ENCODE measurements at places on chromosomes 6 and 20. TPM values are rescaled to one million over a fixed set of nuclear protein-coding genes. Genes with fewer than 3 reads are reported as not detected.

DNA sequence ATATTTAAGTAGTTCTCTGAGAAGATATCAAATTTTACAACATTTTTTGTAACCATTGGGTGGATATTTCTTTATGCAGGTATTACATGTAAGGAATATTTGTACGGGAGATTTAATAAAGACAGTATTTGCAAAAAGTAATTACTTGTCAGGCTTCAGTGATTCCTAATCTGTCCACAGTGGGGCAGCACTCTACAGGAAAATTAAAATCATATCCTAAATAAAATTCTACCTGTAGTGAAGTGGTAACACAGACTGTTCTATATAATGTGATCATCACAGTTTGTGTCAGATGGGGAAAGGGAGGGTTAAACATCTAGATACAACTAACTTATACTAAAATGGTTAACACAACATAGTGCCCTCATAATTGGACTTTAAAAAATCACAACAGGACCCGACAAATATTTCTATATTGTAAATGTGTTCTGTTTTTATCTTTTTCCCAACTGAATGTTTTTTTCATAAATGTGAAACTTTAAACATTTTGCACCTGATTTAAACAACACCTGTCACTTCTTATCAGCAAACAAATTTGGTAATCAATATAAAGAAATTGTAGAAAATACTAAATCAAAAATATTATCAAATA is 145.6 kb upstream of the MANEA start:
- no peak for DNase-seq

GRCh38 chr20:32537657-32538525 is 47.2 kb downstream of the NOL4L start:
- no peak for DNase-seq

DNA sequence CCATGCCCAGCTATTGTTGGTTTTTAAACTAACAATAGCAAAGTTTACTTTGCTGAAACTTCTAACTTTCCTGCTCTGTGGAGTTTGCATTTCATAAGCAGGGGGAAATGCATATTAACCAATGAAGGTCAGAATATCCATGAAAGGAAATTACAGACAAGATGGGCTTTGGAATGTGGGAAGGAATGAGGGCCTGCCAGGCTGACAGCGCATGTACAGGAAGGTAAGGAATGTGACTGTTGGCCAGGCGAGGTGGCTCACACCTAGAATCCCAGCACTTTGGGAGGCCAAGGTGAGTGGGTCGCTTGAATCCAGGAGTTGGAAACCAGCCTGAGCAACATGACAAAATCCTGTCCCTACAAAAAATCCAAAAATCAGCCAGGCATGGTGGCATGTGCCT is 49.6 kb downstream of the CDK5RAP1 start:
- no peak for DNase-seq

DNA sequence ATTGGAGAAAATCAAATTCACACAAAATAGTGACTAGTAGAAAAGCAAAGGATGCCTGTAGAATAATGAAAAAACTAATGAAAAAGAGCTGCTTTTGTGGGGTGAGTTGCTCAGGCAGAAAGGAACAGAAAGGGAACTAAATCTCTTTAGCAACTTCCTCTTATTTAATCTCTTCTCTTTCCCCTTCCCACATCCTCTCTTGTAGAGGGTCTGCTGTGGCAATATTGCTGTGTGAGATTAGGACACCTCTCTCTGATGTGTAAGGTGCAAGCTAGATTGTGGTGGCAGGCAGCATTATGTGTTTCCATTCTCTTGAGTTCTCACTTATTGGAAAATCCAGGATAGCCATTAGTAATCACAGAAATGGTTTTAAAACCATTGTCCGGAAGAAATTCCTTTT is 49.7 kb downstream of the SYNE1 start:
- no peak for DNase-seq

ADGRB3 gene
- total RNA-seq: 2.0 TPM

EHMT2 gene
- total RNA-seq: 136 TPM

DNA sequence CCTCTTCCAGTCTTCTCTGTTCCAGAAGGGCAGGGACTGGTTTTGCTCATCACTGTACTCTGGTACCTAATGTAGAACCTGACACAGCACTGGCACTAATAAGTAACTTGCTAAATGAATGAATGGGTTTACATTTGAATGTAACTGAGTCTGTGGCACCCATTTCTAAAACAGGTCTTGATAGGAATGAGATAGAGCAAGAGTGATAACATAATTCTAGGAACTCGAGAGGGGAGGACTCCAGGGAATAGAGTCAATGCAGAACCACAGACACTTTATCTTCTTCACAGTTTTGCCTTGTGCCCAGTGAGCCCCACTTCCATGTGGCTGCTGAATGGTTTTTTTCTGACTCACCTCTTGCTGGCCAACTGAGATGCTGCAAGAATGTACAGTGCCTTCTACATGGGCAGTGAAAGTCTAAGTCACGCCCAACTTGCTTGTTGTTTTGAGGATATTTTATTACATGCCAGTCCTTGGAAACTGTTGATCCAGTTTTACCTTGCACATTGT is 61.1 kb downstream of the TBC1D7 start:
- DNase-seq: no peak

DHX16 gene
- total RNA-seq: 29.6 TPM

- no peak for DNase-seq
Measured at GRCh38 chr20:35404614-35405259, 7.0 kb downstream of the UQCC1 start.

DNA sequence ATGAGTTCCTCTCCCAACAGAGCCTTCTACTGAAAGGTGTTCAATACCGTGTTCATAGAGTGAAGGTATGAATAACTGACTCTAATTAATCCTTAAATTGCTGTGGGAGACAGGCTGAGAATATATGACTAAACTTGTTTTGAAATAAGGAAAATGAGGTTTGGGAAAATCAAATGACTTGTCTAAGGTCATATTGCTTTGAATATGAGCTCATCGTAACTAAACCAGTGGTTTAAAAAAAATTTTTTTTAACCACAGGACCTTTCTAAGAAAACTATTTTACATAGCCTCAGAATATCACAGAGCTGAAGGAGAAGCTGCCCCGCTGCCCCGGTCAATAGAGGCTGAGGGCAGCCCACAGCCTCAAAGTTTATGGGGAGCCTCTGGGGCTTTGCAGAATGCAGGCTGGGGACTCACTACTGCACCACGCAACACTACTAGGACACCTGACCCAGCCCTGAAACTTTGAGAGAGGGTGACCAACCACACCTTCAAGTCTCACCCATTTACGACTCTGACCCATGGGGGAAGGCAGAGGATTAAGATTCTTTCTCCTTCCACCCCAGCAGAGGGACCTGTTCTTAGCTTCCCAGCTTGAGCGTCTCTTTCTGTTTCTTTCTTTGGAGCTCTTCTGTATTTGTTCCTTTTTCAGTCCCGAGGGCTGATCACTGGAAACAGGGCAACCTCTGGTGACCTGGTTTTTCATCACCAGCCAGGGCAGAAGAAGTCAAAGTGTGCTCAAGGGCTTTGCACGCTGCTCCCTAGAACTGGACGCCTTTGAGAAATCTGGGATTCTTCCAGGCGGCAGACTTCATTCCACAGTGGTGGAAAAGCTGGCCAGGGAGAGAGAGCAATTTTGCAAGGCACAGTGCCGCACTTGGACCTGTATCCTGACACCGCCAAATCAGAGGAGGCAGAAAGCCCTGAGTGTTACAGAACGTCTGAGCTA is 220.2 kb downstream of the ATXN1 start:
- no peak for DNase-seq

TMEM244 gene
- total RNA-seq: not detected

DNA sequence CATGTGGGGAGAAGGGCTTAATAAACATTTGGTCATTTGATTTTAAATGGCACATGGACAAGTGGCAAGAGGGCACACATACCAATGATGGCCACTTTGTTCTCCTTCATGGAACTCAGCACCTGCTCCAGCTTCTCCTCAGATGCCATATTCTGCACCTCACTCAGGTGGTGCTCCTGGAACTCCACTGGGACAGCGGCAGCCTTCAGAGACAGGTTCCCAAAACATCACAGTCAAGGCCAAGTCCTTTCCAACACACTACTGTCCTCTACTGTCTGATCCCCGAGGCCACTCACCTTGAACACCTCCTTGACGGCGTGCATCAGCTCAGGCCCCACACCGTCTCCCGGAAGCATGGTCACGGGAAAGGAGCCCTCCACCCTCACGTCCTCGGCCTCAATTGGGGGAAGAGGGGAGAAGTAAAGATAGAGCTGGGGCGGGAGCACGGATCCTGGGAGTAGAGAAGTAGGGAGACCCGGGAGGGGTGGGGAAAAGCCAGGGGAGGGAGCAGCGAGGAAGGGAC is 591 bp downstream of the IDH3B start:
- no peak for DNase-seq

ESR1 gene
- 0.24 TPM for total RNA-seq

Measured in type B pancreatic cell (in vitro differentiated cells).